Stimulated activated CD4-positive, alpha-beta T cell treated with anti-CD3 and anti-CD28 coated beads, Interleukin-4, amount 100 ng/mL, for 4 hours (primary cell): ENCODE measurements at places on chromosomes 3 and 15.

- DNase-seq: no peak
Observed at GRCh38 chr3:111547631-111548030, 5.6 kb downstream of the CD96 start.

DNA sequence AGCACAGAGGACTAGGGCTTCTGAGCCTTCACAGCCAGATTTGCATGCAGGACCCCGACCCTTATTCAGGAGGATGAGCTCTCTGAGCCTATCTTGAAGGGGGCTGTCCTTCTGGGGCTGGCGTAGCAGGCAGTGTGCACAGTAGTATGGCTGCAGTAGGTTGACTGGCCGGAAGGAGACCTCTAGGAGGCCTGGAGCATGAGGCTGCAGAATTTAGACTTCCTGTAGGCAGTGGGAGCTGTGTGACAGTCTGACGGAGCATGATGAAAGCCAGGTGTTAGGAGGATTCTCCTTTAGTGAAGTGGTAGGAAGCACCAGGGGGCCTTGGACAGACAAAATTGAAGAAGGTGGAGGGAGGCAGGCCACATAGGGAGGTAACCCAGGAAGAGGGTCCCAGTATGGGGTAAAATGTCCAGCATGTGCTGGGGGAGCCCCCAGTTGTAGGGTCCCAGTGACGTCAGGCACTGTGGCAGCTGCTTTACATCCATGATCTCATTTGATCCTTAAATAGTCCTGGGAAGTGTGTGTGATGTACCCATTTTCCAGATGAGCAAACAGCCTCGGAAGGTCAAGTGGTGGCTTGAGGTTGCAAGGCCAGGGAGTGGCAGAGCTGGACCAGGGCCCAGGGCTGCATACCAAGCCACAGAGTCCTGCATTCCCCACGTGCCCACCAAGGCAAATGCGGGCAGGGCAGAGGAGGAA is 36.1 kb downstream of the SPSB4 start:
- no peak for DNase-seq

- no peak for DNase-seq
Observed at GRCh38 chr3:157279237-157279636, 119.3 kb upstream of the CCNL1 start.

DNA sequence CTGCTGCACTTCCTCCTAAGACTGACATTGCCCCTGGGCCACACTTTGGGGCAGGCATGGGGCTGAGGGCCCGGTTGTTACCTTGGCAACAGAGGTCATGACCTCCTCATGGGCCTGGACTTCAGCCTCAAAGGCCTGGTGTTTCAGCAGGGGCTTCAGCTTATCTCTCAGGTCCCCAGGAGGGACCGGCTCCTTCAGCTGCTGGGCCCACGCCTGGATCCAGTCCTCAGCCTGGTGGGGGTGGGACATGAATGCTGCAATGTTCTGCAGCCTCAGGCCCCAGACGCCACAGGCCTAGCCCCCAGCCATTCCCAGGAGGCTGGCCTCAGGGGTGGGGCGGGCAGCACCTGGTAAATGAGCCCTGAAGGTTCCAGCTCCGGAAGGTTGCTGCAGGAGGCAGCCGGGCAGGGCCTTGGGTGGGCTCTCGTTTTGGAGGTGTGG is 27.6 kb downstream of the SPTBN5 start:
- no peak for DNase-seq

DNA sequence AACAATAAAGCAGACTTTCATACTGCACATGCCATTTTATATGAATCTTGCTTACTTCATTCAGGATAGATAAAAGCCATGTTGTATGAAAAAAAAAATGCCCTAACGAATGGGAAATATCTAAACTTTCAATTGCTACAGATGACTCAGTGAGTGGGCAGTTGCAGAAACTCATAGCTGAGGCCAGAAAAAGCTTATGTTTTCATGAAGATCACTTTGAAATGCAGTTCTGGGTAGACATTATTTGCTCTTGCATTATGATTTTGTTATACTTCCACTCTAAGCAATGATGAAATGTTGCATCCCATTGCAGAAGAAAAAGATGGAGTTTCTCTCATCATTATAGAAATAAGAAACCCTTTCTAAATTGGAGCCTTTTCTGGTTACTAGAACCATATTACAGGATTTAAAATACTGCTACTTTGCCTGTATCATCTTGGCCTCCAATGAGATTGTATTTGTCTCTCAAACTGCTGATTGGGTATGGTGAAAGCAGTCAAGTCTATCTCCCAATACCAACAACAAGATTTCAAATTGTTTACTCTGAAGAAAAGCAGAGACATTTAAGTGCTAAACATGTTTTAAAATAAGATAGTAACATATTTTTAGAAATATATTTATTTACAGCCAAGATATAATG is 17.0 kb downstream of the PEAK1 start:
- no peak for DNase-seq

GRCh38 chr3:44762170-44762677 is 630 bp downstream of the KIF15 start:
- no peak for DNase-seq

DNA sequence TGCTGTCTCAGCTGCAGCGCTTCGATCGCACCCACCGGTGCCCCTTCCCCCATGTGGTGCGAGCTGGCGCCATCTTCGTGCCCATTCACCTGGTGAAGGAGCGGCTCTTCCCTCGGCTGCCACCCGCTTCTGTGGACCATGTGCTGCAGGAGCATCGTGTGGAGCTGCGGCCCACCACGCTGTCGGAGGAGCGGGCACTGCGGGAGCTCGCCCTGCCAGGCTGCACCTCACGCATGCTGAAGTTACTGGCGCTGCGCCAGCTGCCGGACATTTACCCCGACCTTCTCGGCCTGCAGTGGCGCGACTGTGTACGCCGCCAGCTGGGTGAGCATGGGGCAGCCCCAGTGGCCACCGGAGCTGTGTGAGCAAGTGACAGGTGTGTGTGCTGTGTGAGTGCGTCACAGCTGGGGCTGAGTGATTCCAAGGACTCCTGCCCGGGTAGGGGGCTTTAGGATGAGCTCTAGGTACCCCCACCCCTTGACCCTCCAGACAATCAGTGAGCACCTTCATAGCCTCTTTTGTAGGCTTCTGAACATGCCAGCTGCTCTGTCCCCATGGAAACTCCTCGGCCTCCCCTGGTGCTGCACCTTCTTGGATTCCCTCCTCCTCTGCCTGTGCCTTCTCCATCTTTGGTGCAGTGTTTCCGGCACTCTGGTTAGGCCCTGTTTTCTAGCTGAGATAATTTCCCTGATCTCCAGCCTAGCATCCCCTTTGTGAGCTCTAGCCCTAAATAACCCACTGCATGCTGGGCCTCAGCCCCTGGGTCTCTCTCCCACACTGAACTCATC is 7.0 kb downstream of the C15orf39 start:
- no peak for DNase-seq

DNA sequence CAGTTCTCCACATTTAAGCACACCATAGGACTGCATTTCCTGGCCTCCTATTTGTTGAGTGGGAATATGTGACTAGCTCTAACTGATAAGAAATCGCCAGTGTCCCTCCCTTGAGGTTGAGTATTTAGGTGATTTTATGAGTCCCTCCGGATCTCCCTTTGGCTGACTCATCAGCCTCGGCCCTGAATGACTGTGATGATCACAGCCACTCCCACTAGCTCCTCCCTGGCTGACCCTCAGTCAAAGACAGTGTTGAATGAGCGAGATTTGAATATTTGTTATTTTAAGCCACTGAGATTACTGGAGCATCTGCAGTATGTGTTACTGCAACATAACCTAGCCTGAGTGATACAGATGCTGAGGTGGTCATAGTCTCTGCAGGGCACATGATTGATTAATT is 515.3 kb downstream of the EPHB1 start:
- no peak for DNase-seq

- no peak for DNase-seq
Observed at GRCh38 chr3:11769704-11770476, 76.8 kb downstream of the TAMM41 start.

DNA sequence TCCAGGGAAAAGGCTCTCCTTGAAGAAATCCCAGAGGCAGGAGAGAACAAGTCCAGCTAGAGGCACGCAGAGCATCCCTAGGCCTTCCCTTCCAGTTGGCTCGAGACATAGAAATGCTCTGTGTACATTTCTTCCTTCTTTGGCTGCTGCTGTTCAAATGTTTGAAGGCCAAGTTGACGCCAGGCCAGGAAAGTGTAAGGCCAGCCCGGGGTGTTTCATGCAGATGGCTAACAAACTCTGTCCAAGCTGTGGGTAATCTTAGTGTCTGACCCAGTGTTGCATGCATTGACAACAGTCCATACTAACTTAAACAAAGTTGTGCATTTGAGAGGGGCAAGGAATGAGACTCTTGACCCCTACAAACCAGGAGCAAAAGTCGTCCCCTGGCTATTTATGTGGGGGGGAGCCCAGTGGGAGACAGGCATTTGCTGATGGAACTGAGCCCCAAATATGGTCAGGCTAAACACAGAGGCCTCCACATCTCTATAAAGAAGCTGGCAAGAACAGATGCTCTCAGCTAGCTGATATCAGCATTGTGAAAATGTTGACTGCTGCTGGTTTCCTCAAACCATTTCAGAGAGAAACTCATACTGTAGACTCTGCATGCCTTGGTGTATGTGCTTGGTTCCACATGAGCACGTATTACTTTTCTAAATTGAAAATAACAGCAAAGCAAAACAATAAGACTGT is 139.5 kb downstream of the ADAMTS9 start:
- no peak for DNase-seq

GRCh38 chr15:84921121-84921520 is 36.7 kb downstream of the SLC28A1 start:
- DNase-seq: no peak

- DNase-seq: no peak
Observed at GRCh38 chr3:11077466-11077865, 76.8 kb upstream of the HRH1 start.

DNA sequence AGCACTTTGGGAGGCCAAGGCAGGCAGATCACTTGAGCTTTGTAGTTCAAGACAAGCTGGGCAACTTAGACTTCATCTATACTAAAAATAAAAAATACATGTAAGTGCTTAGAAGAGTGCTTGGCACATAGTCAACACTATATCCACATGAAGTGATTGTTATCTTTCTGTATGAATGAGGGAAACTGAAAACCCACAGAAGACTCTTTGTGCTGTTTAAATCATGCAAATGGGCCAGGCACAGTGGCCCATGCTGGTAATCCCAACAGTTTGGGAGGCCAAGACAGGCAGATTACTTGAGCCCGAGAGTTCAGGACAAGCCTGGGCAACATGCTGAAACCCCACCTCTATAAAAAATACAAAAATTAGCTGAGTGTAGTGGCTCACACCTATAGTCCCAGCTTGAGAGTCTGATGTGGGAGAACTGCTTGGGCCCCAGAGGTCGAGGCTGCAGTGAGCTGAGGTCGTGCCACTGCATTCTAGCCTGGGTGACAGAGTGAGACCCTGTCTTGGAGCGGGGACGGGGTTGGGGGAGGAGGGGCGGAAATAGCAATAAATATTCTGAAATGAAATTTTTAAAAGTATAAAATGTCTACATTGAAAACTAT is 129.7 kb downstream of the NR2E3 start:
- DNase-seq: no peak

GRCh38 chr3:28595372-28595771 is 246.7 kb upstream of the AZI2 start:
- DNase-seq: no peak

GRCh38 chr3:118850687-118851086 is 184.0 kb downstream of the IGSF11 start:
- DNase-seq: no peak

GRCh38 chr3:189272500-189273119 is 100.8 kb downstream of the TPRG1 start:
- no peak for DNase-seq

DNA sequence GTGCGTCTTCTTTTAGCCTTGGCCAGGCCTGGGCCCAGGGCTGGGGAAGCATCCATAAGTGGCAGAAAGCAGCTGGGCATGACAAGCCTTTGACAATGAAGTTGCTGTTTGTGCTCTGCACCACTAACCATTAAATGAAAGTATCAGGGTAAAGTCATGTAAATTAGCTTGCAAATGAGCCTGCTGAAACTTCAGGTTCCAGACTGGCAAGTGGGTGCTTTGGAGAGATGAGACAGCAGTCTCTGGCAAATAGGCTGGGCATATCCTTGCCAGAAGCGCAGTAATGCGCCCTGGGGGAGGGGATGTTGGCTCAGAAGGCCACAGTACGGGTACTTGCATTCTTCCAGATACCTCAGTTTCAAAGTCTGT is 40.7 kb downstream of the RAB6B start:
- no peak for DNase-seq

- DNase-seq: no peak
Observed at GRCh38 chr3:63892773-63893352, 19.3 kb downstream of the SCAANT1 start.

GRCh38 chr3:140920029-140920428 is 21.6 kb upstream of the SLC25A36 start:
- no peak for DNase-seq

DNA sequence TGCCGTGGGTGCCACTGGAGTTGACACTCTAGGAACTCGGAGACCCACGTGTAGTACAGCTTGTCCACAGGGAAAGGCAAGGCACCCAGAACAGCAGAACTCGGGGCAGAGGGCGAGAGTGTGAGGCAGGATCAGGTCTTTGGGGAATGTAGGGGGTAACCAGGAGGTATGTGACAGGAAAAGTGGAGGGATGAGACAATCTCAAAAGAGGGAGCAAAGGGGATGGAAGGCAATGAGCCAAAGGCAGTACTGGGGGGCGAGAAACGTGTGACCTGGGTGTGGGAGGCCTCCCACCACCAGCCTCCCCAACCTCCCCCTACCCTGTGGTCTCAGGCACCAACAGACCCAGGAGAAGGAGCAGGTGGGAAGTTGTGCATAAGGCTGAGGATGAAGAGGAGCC is 48.9 kb downstream of the UMPS start:
- no peak for DNase-seq

GRCh38 chr3:4826237-4827100 is 152.8 kb upstream of the BHLHE40 start:
- DNase-seq: no peak

GRCh38 chr3:155192957-155193746 is 100.3 kb downstream of the STRIT1 start:
- no peak for DNase-seq

GRCh38 chr15:29676961-29677402 is 145.3 kb downstream of the TJP1 start:
- DNase-seq: no peak
